ENCODE measurements at places on chromosomes 11 and 22.

- no peak for DNase-seq
Observed at GRCh38 chr11:95404370-95404769, 173.4 kb upstream of the SESN3 start.

- no peak for DNase-seq
Observed at GRCh38 chr11:110078923-110079544, 14.2 kb upstream of the ZC3H12C start.

DNA sequence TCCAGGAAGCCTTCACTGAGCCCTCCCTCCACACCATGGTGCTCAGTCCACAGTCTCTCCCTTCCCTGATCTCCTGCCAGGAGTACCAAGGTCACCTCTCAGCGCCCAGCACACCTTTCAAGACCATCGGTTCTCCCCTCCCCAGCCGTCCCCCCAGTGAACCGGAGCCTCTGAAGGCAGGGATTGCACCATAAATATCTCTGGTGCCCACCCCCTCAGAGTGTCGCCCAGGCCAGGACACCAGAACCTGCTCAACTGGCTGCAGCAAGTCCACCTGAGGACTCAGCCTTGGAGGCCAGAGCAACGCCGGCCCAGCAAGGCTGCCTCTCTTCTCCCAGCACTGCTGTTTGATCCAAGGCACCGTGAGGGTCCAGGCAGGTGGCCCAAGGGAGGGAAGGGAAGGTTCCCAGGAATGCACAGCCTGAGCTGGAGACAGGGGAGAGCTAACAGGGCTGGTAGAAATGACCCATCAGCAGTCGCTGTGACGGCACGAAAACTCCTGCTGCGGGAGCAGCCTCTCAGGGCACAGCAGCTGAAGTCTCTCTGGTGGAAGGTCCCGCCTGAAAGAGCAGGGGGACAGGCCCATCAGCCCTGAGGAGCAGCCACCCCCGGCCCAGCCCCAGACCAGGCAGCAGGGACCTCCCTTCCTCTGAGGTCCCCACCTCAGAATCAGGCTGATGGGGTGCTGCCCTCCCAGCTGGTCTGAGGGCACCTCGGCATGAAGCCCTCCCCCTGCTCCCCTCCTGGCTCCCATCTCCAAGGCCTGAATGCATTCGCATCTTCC, 80.3 kb downstream of the BUD13 start:
- DNase-seq, result no peak

DNA sequence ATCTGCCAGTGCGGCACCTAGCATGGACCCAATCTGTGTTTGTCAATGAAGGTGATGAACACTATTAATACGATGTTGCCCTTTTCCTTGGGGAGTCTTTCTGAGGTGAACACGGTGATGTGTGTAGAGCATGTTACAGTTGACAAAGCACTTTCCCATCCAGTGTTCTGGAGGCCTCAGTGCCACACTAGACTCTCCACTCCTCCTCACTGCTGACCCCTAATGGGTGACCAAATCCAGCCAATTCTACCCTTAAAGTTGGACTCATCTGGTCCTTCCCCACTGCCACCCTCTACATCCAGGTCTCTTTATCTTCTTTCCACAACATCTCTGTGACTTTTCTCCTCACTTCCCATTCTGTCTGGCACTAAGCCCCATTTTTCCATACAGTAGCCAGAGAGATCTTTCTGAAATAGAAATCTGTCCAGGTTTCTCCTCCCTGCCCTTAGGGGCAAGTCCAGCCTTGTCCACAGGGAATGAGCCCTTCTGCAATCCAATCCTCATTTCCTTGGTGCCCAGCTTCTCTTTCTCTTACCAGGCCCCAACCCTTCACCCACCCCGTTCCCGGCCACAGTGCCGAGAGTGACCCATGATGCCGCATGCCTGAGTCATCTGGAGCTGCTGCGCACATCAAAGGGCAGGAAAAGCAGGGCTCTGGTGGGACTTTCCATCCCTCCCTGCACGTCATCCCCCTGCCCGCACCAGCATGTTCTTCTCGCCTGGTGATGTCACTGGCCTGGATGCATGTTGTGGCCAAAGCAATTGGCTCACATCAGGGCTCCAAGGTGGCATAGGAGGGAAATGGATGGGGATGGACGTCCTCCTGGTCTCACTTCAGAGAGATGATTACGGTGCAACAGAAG, 64.2 kb downstream of the RASSF10 start:
- DNase-seq, result no peak

GRCh38 chr11:23932485-23932898, 564.4 kb upstream of the LUZP2 start:
- no peak for DNase-seq

DNA sequence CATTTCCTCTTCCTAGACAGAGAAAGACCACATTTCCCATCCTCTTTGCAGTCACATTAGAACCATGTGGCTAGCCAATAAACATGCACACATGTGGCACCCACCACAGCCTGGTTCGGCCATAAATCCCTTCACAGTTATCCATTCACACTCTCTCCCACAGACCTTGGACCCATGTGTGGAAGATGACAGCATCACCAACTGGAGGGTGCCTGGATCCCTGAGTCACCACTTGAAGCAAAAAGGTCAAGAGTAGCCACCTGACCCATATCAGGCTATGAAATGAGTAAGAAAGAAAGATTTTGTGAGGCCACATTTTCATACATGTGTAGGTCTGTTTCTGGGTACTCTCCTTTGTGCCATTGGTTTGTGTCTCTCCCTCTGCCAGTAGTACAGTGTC, 9.0 kb upstream of the TMEM121B start:
- DNase-seq, result no peak

GRCh38 chr11:128409476-128409875, 177.9 kb downstream of the ETS1 start:
- DNase-seq, result no peak

DNA sequence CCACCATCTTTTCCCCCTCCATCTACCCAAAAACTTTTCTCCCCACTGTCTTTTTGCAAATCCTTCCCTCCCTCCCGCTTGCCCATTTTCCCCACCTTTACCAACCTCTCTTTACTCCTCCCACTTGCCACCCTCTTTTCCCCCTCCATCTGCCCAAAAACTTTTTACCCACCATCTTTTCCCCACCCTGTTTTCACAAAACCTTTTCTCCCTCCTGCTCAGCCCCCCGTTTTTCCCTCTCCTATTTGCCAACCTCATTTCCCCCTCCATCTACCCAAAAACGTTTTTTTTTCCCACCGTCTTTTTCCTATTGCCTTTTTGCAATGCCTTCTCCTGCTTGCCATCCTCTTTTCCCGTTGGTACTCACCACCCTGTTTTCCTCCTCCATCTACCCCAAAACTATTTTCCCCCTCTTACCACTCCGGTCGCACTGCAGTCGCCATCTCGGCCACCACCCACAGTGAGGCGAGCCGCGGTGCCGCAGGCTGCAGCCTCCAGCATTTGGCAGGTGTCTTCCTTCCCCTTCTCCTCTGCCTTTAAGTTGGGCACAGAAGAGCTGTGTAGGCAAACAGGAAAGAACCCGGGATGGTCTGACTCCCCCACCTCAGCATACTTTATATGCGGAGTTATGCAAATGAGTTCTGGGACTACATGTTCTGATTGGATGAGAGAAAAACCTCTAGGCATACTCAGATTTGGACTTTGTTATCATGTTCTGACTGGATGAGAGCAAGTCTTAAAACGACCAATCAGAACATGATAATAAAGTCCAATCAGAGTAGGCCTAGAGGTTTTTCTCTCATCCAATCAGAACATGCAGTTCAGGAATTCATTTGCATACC, 121.2 kb upstream of the VPREB1 start:
- no peak for DNase-seq

DNA sequence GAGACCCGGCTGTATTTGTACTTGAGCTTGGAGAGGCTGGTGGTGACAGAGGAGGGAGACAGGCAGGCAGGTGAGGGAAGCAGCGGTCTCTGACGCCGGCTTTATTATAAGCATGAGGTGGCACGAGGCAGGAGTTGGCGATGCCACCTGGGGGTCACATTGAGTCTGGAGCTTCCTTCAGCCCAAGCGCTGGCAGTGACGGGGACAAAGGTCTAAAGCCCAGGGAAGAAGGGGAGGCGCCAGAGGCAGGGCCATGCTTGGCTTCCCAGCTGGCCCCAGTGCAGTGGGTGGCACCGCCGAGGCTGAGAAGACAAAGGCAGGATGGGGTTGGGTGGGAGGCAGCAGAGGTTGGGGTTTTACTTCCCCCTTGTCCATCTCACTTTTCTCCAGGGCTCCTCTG, 4.5 kb downstream of the FXYD2 start:
- no peak for DNase-seq

- DNase-seq, result no peak
Observed at GRCh38 chr22:48931452-48931851, 896.2 kb downstream of the BRD1 start.

DNA sequence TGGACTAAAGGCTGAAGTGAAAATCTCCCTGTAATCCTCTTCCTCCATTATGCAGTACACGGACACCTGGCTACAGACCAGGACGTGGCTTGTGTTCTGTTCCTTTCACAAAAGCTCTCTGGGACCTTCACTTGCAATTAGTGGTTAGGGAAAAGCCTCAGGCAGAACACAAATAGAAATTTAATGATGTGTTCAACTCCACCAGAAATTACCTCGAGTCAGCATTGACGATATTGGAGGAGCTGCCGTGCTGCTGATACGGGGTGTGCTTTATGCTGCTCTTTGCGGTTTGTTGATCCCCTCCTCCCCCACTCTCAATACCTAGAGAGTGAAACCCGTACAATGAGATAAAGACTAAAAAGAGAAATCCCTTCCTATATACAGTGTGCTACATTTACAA, 48.9 kb downstream of the POLD3 start:
- DNase-seq, result no peak
